Activated naive CD4-positive, alpha-beta T cell treated with anti-CD3 and anti-CD28 coated beads for 36 hours (primary cell): ENCODE measurements at places on chromosomes 5 and 9.

DNA sequence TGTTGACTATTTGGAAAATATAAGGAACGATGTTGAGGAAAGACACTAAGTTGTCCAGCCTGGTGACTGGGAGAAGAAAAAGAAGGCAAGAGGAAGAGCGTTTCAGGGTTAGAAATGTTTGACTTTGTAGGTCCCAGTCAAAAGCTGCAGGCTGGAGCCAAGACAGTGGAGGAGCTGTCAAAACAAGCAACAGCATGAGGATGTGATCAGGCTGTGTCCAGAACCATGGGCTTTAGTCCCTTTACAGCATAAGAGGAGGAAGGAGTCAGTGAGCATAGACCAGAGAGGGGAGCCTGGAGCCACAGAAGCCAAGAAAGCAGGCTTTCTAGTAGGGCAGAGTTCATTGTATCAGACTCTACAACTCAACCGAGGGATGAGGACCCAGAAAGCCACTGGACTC lies 658.5 kb downstream of the BNC2 start:
- DNase-seq: no peak

GRCh38 chr5:141534492-141535213 lies 45.8 kb downstream of the PCDHGC5 start:
- no peak for DNase-seq

DNA sequence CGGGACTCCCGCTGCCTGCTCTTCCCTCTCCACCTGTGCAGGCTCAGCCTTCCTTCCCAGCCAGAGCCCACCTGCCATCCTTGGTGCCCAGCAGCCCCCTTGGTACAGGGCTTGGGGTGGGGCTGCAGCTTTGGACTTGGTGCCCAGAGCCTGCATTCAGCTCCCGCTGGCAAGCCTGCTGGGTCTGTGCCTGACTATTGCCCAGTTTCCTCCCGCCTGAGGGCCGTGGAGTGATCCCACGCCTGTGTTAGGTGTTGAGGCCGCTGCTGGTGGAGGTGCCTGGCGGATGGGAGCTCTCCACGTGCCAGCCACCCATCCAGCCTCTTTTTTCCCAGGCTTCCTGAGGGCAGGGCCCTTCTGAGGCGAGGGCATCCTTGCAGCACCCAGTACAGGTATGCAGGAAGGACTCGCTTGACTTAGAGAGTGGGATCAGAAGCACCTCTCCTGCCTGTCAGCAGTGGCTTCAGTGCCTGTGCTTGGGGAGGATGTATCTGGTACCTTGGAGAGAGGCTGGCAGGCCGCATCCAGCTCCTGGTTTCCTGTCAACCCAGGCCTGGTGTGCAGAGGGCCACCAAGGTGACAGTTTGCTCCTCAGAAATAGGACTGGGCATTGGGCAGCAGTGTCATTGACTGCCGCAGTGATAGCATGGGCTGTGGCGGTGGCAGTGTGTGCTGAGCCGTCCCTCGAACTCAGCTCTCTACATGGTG lies 7.8 kb downstream of the RXRA start:
- no peak for DNase-seq

DNA sequence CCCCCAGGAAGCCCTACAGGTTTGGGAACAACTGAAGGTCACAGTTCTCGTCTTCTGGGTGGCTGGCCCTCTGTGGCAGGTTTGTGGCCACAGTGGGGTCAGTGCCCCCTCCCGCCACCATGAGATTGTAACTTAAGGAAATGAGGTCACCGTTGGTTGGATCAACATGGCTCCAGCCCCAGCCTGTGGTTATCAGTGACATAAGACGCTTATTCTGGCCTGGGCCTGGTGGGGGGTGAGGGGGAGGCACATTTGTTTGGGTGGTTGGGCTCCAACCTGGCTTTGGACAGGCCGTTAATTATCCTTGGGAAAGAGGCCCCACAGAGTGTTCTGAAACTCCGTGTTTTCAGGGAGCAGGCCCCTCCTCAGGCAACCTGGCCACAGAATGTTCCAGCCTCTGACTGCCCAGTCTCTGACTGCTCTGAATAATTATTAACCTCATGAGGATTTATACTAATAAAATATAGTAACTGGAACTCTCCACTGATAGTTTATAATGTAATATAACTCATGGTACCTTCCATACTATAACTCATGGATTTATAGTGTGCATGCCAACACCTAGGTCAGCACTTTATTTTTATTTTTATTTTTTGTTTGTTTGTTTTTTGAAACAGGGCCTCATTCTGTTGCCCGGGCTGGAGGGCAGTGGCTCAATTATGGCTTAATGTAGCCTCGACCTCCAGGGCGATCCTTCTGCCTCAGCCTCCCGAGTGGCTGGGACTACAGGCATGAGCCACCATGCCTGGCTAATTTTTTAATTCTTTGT lies 58.0 kb upstream of the RPL26L1 start:
- no peak for DNase-seq

GRCh38 chr5:122155546-122155945 lies 26.2 kb downstream of the ZNF474 start:
- DNase-seq: no peak
